ENCODE measurements at places on chromosomes 4 and X.

DNA sequence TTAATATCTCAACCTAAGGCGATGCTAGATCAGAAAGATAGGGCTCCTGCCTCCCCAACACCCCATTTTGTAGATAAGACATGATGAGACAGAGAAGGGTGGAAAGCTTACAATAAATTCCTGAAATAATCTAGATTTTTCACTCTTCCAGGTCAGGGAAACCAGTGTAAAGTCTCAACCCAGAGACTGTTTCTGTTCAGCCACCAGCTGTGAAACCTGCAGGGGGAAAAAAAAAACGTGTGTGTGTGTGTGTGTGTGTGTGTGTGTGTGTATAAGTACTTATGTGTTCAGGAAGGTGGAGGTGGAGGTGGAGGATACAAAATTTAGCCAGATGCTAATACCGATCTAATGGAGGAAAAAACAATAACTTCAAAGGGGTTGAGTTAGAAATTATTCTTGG lies 773 bp upstream of the ITM2A start:
- DNase-seq: no peak

DNA sequence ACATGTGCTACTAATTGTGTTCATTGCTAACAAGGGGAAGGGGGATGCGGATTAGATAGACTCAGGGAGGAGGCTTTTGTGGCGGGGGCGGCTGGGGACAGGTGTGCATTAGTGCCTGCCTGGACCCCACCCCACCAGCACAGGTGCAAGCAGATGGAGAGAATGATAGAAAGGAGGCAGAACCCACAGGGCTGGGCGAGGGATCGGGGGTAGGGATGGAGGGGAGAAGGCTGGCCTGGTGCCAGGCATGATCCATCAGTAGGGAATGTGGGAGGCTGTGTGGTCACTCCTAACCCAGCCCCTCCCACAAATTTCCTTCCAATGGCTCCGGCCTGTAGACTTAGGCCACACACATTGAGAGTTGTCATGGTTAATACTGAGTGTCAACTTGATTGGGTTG lies 30.5 kb upstream of the CRMP1 start:
- no peak for DNase-seq

DNA sequence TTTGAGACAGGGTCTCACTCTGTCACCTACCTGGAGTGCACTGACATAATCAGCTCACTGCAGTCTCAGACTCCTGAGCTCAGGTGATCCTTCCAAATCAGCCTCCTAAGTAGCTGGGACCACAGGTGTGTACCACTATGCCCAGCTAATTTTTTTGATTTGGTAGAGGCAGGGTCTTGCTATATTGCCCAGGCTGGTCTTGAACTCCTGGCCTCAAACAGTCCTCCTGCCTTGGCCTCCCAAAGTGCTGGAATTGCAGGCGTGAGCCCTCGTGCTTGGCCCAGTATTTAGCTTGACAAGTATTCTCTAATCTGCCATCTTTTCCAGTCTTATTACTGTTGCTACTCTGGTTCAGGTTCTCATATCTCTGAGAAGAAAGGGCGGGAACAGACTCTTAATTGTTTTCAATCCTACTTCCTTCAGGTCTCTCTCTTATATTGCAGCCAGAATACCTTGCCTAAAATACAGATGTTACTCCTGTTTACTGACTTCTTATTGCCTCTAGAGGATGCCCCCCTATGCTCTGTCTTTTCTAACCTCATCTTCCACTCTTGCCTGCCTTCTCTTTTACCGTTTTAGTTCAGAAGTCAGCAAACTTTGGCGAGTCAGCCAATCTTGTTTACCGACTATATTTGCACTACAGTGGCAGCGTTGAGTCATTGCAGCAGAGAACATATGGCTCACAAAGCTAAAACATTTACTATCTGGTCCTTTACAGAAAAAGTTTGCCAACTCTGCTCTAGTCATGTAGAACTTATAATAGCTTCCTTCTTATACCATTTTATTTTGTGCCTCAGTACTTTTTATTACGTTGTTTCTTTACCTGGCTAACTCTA lies 19.0 kb downstream of the MRPL1 start:
- DNase-seq: no peak

DNA sequence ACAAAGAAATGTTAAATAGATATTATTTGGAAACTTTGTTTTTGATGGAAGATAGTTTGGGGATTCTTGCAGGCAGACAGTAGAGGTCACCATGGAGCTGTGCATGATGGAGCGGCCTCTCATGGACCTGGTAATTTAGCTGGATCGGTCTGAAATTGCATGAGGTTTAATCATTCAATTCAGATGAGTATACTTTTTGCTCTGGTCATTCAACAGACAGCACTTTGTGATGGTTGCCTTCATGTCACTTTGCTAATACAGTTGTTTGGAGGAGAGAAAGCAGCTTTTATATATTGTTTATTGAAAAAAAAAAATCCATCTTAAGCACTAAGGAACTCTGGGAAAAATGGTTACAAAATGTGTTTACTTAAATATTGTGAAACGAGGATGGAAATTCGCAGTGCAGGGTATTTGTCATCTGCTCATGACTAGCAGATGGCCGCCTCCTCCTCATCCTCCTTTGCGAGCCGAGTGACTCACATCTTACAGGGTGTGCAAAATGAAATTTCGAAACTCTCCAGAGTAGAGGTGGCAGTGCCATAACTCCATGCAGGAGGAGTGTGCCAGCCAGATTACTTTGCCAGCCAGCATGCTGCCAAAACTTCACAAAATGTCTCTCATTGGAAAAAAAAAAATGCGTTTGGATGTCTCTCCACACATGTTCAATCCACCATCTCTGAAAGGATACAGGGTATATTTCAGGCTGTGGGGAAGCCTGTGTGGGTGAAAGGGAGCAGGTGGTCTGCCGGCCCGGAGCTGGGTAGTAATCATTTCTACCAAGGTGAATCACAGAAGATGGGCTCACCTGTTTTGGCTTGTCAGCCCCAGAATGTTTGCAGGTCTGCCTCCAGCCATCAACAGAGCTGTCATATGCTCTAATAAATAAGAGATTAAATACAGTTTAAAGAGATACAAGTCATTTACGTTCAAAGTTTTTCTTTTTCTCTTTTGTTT lies 314.9 kb upstream of the DIPK2B start:
- DNase-seq: peak; percentile 67

- no peak for DNase-seq
These were observed 182.1 kb downstream of the SCFD2 start for GRCh38 chr4:53183754-53184153.

DNA sequence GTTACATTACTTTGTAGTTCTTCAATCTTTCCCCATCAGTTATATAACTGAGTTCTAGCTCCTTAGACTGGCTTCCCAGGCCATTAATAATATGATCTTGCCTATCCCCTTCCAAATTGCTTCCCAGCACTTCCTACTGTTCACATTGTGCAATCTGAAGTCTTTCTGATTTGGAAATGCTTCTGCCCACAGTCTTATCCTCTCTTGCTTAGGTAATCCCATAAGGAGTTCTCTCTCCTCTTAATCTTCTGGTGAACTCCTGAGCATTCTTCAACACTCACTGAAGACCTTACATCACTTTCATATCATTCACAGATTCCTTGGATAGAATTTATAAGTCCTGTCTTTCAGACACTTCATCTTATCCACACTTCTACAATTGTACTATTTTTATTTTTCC lies 132.7 kb upstream of the TTC29 start:
- no peak for DNase-seq

All from lower lobe of right lung (tissue), 2 donors.